Activated CD4-positive, CD25-positive, alpha-beta regulatory T cell (primary cell): ENCODE measurements at places on chromosomes 12 and 14.

- no peak for DNase-seq
These were observed 33.2 kb downstream of the KCNMB4 start for GRCh38 chr12:70399311-70399710.

GRCh38 chr14:53634793-53635192 is 321.8 kb downstream of the BMP4 start:
- DNase-seq, result no peak

GRCh38 chr12:102326982-102327381 is 129.3 kb upstream of the PMCH start:
- no peak for DNase-seq

- no peak for DNase-seq
These were observed 46.7 kb downstream of the FAM222A start for GRCh38 chr12:109760031-109760929.

- no peak for DNase-seq
These were observed 33.0 kb downstream of the SPATS2 start for GRCh38 chr12:49400304-49400703.
